CD4-positive, alpha-beta T cell treated with Interleukin-6 at 100 ng/mL for 8 hours (primary cell): ENCODE measurements at places on chromosomes 7 and 10.

DNA sequence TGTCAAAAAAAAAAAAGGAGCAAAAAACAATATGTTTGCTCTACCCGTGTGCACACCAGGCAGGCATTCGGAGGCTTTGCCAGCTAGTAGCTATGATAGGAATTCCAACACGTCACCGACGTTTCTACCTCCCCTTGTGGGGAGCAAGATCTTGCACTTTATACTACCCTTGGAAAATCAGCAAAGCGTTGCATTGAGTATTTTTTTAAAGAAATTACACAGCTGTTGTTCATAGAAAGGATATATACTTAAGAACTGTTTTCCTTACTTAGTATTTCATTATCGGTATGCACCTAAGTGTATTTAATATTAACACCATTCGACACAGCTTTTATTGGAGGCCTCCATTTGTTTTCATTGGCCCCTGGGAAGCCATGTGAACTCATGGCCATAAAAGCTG is 159.9 kb upstream of the MGMT start:
- DNase-seq, result no peak

GRCh38 chr7:129799350-129799955 is 153.3 kb downstream of the UBE2H start:
- DNase-seq, result no peak

- no peak for DNase-seq
Observed at GRCh38 chr10:34618611-34619010, 196.5 kb downstream of the PARD3 start.

DNA sequence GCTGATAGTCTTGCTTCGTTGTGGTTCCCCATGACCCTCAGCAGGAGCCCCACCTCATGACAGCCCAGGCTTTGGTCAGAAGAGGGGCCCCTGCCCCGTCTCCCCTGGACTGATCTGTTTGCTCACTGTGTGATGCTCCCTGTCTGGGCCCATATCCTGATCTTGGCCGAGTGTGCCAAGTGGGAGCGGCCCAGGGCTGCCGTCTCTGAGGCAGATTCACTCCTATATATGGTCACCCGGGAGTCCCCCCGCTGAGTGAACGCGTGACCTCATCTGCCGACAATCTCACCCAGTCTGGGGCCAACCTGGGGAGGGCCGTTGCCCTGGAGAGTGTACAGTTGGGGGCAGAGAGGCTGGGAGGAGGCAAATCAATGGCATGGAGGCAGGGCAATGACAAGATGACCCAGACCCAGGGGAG is 34.5 kb downstream of the PPIF start:
- DNase-seq, result no peak

DNA sequence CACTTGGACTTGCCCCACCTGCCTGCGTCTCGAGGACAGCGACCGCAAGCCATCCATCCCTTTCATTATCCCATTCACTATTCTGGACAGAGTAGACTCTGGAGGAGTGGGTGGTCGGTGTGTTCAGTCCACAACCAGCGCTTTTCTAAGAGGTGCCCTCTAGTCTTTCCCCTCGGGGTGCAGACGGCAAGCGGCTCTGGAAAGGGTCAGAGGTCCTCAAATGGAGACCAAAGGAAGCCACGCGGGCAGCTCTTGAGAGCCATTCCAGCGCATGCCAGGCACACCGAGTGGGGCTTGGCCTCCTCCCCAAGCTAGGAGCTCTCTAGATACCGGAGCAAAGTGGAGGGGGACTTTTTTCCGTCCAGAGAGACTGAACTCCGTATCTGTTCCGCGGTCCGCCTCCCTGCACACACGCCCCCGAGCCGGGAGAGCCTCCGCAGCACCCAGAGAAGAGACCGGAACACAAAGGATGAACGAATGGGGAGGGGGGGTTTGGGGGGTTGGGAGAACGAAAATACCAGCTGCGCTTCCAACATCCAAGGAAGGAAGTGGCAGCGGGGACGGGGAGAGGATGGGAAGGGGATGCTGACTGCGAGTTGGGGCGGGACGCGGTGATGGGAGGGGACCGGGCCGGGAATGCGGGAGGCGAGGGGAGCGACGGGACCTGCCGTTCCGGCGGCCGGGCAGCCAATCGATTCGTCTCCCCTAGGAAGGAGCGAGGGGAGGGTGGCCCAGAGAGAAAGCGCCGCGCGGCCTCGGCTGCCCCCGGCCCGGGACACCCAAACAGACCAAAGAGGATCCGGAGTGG is 515 bp downstream of the GSDME start:
- no peak for DNase-seq

DNA sequence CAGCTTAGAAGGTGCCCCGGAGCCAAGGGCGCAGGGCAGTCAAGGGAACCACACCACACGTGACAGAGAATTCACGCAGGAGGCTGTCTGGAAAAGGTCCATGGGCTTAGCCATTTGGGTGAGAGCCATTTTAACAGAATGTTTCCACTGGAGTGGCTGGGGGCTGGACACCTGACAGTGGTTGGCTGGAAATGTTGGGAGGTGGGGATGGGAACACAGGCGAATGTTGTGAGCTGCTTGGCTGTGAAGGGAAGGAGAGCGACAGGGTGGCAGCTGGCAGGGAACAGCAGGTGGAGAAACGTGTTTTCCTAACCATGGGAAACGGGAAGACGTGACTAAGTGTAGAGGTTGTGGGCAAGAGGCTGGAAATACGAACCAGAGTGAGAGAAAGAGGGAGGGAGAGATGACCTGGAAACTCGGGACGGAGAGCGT is 100.5 kb upstream of the ZNF32 start:
- DNase-seq, result no peak

- DNase-seq, result peak; percentile 33
Observed at GRCh38 chr7:16753102-16753931, at the start of gene TSPAN13. TSS of gene TSPAN13 (plus strand) at chr7:16753755. CDS start at chr7:16753968, 213 bp downstream.

DNA sequence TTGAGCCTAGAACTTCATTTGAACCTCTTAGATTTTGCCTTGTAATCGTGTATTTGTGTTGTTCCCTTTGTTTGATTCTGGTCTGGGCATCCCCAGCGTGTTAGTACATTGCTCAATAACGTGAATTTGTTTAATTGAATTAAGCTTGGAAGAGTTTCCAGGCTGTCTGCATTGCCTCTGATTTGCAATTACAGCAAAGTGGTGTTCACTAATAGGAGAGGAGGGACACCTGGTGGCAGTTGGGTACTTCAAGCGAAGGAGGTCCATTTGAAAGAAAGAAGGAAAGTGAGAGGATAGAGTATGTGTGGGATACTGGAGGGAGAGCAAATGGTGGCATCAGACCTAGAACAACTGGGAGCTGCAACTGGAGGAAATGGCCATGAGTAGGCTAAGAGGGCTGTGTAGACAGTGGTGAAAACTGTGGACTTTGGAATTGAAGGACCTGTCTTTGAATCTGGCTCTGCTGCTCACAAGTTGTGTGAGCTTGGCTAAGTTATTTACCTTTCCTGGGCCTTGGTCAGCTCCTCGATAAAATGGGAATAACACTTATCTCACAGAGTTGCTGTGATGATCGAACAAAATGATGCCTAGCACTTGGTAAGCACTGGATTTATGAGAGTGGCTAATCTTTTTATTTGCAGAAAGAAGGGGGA is 15.1 kb downstream of the LSMEM1 start:
- peak; percentile 9 for DNase-seq
